Stimulated activated CD4-positive, alpha-beta T cell treated with anti-CD3 and anti-CD28 coated beads, Interleukin-1b, Interleukin-23, amount 100 ng/mL, for 1 hour (primary cell): ENCODE measurements at places on chromosomes 7 and 10.

DNA sequence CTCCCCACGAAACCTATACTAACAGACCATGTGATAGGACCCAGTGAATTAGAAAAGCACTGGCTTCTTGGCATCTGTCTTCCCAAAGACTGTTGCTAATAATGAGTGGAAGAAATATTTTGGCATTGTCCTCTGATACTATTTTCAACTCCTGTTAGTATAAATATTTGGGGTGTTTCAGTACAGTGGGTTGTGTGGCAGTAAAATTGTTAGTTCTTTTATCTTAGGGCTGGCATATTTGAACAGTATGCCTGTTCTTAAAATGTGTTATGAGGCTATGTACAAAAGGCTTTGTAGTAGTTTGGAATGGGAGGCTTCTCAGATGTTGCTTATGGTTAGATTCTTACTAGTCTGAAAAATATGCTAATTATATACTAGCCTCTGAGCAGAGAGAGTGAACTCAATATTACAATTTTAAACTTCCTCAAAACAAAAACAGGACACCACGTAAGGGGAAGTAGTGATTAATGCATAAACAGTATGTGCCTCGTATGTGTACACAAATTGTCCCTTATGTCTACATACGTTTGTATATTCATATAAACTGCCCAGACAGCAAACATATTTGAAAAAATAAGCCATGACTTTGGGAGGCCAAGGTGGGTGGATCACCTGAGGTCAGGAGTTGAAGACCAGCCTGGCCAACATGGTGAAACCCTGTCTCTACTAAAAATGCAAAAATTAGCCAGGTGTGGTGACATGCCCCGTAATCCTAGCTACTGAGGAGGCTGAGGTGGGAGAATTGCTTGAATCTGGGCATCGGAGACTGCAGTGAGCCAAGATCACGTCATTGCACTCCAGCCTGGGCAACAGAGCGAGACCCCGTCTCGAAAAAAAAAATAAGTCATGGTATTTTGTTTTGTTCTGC, 115.4 kb downstream of the ARID5B start:
- no peak for DNase-seq

DNA sequence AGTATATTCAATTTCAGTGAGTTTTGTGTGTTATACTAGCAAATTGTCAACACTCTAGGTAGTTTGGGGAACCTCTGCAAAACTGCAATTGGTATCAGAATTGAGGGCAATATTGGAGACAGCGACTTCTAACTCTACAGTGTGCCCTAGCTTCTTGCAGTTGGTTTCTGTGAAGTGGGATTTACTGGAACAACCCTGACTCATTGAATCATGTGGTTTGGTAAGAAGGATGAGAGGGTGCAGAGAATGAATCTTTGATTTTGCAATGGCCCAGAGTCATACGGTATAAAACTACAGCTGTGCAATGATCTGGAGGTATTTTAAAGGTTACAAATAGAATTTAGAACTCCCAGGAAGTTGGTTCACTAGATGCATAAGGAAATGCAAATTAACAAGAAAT, 129.1 kb upstream of the PPP1R3A start:
- DNase-seq: no peak

DNA sequence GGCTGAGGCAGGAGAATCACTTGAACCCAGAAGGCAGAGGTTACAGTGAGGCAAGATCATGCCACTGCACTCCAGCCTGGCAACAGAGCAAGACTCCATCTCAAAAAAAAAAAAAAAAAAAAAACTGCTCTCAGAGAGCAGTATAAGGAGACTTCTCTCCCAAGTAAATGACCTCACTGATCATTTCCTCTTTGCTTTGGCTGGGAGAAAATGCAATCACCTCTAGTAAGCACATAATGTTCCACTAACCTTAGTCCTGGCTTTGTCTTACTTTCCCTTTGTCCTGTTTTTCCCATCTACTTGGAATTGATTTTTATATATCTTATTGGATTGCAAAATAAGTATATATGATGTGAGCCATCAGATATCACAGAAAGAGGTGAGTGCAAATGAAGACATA, 2.5 kb downstream of the SLC25A13 start:
- no peak for DNase-seq

DNA sequence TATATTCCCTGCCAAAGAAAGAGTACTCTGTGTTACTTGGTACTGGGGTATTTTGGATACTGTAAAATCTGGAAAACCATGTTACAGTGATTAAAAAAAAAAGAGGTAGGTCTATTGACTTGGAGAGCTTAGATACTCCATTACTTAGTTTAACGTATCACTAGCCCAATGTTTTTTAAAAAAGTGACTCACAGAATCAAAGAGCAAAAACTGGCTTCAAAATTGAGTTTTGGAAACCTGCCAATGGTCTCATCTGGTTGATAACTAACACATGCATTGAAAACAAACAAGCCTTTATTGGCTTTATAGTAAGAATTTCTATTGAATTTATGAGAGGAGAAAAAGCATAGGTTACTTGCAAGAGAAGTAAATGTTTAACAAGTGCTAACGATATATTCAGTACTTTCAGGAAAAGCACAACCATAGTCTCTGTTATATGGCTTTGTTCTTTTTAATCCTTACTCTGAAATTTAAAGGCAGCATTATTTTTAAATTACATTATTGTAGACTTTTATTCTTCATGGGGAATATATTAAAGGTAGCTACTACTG, 563.3 kb upstream of the SORCS1 start:
- no peak for DNase-seq
